NCI-H187 treated with DMSO at 0.1 percent for 48 hours (cell line): ENCODE measurements at places on chromosomes 4 and X.

DNA sequence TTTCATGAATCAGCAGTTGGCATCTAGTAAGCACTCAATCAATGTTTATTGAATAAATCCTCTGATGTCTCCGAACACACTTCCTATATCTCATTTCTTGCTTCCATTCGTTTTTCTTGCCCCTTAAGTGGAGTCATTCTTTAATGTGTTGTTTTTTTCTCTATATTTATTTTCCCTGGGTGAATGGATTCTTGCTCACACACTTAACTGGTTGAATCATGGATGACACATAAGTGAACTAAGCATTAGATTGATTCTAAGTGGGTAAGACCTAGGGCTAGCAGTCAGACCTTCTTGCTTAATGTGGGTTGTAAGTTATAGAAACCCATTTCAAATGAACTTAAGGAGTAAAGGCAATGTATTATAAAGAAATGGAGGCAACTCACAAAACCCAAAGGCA lies 111.1 kb downstream of the RTL3 start:
- DNase-seq, result no peak

DNA sequence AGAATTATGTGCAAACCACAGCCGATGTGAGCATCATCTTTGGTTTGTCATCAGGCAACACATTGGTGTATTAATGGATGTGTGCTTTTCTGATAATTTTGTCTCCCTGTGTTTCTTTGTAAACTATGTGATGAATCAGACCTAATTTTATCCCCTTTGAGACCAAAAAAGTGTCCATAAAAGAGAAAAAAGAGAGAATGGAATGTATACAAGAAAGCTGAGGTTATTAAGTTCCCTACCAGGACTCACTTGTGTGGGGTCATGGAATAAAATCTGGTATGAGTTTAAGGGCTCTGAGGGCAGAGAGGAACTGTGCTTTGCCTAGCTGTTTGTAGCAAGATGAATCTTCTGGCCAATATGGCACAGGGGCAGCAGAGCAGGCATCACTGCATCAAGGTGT lies 239.5 kb upstream of the HAND2 start:
- DNase-seq, result no peak

GRCh38 chr4:182251116-182251515 lies 7.9 kb downstream of the TENM3 start:
- no peak for DNase-seq

DNA sequence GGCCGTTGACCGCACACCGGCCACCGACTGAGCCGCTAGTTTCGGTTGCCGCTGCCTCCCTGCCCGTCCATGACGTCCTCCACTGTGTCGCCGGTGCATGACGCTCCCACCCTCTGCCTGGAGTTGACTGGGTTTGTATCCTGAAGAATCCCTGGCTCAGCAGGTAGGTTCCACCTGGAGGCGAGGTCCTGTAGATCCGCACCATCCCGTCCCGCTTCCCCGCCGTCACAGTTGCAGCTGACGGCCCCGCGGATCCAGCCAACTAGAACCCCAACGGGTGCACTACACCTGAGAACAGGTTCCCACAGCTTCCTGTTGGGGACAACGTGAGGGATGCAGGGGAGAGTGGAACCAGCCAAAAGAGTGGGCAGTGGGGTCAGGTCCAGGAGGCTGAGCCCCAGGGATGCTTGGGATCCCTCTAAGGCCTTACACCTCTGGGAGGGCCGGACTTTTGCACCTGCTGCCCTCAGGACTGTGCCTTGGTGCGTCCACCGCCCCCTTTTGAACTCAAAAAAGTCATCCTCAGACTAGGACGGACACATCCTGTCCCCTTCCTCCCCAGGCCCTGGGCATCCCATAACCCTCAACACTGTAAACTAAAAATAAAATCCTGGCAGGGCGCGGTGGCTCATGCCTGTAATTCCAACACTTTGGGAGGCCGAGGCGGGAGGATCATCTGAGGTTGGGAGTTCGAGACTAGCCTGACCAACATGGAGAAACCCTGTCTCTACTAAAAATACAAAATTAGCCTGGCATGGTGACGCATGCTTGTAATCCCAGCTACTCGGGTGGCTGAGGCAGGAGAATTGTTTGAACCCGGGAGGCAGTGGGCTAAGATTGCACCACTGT lies 1.1 kb upstream of the SLBP start:
- no peak for DNase-seq

- no peak for DNase-seq
Measured at GRCh38 chr4:40316782-40317635, 18.1 kb upstream of the CHRNA9 start.

DNA sequence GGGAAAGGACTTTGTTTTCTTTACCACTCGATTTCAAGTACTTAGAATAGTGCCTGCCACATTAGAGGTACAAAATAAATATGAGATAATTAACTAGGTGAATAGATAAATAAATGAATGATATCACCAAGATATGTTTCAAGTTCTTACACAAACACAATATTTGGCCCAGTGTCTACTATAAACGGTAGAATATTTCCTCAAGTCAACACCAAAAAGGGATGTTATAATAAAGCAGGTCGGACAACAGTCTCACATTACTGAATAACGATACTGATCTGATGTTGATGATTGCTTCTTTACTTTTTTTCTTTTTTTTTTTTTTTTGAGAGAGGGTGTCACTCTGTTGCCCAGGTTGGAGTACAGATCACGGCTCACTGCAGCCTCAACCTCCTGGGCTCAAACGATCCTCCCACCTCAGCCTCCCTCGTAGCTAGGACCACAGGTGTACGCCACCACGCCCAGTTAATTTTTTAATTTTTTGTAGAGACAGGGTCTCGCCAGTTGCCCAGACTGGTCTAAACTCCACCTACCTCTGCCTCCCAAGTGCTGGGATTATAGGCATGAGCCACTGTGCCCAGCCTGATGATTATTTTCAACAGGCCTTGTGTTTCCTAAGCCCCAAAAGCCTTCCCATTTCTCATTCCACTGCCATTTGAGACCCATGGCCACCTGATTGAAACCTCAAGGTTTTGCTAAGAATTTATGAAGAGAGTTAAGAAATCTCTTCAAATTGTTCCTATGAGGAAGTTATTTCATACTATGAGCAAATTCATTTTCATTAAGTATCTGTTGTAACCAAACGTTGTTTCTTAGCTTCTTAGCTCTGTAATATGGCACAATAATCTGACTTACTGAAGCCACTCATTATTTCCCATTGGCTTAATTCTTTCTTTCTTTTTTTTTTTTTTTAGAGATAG lies 2.3 kb downstream of the MANBA start:
- DNase-seq, result no peak

DNA sequence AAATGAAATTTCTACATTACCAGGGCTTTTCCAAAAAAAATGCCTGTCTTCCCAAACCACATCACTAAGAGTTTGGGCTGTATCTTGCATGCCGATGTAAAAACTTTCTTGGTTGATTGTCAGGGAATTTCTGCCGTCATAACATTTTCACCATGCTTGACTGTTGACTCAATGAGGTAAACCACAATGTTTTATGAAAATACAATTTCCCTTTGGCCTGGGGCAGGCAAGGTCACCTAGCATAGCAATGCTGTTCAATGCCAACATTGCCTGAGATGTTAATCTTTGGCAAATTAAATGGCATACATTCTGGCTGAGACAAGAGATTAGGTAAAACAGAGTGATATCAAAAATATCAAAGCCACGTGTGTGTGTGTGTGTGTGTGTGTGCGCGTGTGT lies 137.1 kb upstream of the TBL1X start:
- no peak for DNase-seq

DNA sequence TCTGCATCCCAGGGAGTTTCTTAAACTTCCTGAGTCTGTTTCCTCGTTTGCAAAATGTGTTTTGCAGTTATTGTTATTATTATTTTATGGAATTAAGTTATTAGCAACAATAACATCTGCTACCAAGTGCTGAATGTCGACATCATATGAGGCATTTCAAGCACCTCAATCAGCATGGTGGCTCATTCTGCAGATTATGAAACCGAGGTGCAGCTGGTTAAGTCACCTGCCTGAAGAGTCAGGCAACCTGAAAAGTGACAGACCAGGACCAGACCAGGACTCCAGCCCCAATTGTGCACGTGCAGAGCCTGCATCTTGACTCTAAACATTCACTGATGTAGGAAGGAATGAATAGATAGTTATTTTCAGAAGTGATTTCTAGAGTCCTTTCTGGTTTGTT lies 99.8 kb downstream of the AFAP1 start:
- DNase-seq, result no peak

DNA sequence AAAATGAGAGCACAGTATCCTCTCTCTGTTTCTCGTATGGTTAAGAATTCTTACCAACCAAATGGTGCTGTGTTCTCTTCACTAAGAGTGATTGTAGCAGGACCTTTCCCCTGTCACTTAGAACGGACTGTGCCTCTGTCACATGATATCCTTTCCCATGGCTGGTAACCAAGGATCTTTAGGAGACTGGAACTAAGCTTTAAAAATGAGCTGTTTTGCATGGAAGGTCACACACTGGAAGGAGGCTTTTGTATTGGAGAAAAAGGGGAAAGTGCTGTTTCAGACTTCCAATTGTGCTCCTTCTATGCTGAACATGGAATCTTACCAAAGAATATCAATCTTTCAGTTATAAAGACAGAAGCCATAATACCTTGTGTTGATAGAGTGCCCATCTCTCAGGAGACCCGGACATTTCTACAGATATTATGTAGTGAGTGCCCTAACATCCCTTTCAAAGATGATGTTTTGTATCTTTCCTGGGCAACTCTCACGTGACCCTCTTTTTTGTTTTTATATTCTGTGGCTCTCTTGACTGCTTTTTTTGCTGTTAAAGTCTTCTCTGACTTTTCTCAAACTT lies 148.6 kb downstream of the SLC4A4 start:
- DNase-seq, result no peak

DNA sequence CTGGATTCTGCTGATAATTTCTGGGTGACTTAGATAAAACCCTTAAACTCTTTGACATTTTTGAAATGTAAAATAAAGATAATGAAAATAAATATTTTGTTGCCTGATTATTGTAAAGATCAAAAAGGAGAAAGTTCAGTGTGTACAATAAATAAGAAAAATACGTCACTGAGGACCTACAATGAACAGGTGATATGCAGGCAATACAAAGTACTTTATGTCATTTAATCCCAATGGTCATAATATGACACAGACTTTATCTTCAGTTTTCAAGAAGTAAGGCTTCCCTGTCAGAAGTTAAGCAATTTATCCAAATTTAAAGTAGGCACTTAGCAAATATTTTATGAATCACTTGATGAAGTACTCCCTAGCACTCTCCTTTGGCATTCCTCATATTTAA lies 532.8 kb downstream of the GBA3 start:
- DNase-seq, result no peak

- no peak for DNase-seq
Measured at GRCh38 chrX:20315140-20315539, 48.4 kb upstream of the RPS6KA3 start.

GRCh38 chr4:30696191-30696590 lies 24.0 kb upstream of the PCDH7 start:
- DNase-seq, result no peak

DNA sequence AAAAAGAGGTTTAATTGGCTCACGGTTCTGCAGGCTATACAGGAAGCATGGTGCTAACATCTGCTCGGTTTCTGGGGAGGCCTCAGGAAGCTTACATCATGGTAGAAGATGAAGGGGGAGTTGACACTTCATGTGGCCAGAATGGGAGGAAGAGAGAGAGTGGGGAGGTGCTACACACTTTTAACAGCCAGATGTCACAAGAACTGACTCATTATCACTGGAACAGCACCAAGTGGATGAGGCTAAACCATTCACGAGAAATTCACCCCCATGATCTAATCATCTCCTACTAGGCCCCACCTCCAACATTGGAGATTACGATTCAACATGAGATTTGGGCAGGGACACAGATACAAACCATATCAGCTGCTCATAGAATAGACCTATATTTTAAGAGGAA lies 255.8 kb downstream of the OPHN1 start:
- no peak for DNase-seq

DNA sequence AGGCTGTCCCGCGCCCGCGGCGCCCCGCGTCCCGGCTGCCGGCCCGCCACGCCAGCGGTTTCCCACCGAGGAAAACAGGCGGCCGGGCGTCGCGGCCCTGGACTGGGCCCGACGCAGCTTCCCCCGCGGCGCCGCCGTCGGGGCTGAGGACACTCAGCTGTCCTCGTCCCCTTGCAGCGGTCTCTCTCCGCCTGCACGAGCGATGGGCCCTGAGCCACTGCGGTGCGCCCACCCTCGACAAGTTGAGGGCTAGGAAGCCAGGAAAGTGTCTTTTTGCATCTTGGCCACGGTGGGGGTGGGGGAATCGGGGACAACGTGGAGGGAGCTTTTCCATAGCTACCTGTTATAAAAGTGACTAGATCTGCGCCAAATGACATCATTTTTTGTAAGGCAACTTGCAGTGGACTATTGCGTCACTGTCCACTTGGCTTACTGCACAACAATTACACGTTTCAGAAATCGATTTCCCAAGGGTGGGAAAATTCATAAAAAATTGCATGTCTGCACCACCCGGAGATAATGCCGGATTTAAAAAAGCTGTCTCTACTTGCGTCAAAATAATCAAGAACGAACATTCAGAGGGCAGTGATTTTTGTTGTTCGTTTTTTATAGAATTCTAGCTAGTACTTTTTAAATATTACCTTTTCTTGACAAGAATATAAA lies 1.1 kb downstream of the KLHL15 start:
- no peak for DNase-seq
